ENCODE measurements at places on chromosomes 6 and 20.

DNA sequence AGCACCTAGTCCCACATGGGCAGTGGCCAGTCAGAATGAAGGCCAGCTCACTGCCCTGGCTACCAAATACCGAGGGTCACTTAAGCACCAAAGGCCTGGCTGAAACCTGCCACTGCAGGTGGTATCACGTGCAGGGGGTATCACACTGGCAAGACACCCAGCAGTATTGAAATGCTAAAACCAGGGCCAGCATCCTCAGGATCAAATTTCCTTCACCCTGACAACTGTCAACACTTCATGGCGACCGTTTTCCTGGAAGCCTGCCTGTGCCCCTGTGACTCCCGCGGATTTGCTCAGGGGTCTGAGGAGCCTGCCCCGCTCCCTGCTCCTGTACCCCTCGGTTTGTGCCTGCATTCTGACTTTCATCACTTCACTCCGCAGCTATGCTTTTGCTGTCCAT lies 151.1 kb downstream of the TTLL2 start:
- no peak for DNase-seq

DNA sequence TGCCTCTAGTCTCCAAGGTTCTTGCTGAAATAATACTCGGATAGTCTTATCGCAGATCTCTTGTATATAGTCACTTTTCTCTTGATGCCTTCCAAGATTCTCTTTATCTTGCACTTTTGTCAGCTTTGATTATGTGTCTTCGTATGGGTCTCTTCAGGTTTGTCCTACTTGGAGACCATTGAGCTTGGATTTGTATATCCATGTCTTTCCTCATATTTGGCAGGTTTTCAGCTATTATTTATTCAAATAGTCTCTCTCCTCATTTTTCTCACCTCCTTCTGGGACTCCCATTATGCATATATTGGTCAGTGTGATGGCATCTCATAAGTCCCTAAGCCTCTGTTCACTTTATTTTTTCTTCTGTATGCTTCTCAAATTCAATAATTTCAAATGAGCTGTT lies 23.0 kb downstream of the ECI2 start:
- DNase-seq, result no peak

- DNase-seq, result no peak
Observed at GRCh38 chr6:68679399-68679798, 44.3 kb downstream of the ADGRB3 start.

DNA sequence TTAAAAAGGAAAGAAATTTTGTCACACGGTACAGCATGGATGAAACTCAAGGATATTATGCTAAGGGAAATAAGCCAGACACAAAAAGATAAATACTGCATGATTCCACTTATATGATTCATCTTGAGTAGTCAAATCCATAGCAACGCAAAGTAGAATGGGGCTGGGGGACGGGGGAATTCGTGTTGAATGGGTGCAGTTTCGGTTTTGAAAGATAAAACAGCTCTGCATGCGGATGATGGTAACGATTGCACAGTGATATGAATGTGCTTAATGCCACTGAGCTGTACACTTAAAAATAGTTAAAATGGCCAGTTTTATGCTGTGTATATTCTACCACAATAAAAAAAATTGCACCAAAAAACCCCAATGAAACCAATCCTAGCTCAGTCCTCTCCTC lies 52.9 kb upstream of the SIRPA start:
- DNase-seq, result no peak

- no peak for DNase-seq
Observed at GRCh38 chr6:90715093-90715655, 128.3 kb upstream of the MAP3K7 start.

DNA sequence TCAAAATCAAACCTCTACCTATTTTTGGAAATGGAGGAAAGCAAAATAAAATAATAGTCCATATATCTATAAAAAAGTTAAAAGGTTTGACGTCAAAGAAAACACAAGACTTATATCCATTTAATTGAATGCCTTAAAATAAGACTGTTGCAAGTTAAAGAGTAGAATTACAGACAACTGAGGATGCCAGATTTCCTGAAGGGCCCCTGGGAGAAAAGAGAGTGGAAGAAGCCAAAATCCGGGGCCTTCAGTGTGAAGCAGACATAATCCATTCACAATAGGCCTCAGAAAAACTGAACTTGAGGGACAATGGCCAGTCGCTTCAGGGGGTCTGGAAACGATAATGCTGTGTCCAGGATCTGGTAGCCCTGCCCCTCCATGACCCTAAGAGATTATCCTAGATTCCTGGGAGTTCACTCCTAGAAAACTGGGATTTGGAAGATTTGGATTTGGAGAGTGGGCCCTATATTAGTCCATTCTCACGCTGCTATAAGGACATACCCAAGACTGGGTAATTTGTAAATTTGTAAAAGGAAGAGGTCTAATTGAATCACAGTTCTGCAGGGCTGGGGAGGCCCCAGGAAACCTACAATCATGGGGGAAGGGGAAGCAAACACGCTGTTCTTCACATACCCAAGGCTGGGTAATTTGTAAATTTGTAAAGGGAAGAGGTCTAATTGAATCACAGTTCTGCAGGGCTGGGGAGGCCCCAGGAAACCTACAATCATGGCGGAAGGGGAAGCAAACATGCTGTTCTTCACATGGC lies 94.0 kb upstream of the SLC2A12 start:
- DNase-seq, result no peak

GRCh38 chr20:48298851-48299484 lies 513.7 kb upstream of the SULF2 start:
- DNase-seq, result peak; percentile 32

DNA sequence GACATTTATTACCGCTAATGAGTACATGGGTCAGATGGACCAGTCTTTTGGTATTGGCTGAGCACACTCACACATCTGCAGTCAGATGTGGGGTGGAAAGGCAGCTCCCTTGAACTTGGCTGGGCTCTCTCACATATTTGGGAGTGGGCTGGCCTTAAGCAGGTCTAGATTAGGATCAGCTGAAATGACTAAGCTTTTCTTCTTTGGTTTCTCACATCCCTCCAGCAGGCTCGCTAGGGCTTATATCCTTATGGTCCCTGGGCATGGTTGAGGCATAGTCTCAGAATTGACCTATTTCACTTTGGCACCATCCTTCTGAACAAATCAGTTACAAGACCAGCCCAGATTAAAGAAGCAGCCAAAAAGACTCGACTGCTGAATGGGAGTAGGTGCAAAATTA lies 14.4 kb upstream of the PLCB1 start:
- no peak for DNase-seq

- DNase-seq, result no peak
Observed at GRCh38 chr20:60036746-60037499, 78.7 kb downstream of the CDH26 start.

DNA sequence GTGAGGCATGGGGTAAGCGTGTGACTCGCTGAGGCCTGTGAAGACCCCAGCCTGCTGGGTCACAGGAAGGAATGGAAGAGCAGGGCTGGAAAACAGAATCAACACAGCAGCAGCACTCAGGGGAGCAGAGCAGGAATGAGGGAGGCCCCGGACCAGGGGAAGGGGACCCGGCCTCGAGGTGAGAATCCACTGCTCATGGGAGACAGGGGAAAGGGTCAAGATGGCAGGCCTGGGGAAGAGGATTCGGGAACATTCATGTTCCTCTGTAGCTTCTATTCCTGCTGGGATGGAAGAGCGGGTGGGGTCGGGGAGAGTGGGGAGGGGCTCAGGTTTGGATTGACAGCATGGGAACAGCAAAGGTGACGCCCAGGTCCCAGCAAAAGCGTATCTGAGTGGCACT lies 59.4 kb downstream of the NPEPL1 start:
- no peak for DNase-seq

GRCh38 chr6:21098134-21098533 lies 495.4 kb upstream of the SOX4 start:
- no peak for DNase-seq

- no peak for DNase-seq
Observed at GRCh38 chr6:168499045-168499650, 58.2 kb downstream of the SMOC2 start.

DNA sequence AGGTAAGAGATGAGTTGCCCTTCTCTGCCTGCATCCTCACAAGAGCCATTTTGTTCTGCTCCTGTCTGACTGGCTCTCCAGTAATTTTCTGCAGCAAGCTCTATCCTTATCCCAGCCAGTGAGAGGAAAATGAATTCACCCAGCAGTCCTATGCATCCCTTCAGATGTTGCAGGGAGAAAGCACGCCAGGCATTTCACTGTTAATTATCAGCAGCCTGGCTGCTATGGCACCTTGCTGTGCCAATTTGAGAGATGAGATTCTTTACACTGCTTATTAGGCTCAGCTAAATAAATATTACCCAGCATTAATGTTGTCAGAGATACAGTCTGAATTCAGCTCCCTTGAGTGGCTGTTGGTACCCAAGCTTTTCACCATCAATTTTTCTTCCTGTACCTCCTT lies 61.1 kb upstream of the SNAP25 start:
- no peak for DNase-seq

DNA sequence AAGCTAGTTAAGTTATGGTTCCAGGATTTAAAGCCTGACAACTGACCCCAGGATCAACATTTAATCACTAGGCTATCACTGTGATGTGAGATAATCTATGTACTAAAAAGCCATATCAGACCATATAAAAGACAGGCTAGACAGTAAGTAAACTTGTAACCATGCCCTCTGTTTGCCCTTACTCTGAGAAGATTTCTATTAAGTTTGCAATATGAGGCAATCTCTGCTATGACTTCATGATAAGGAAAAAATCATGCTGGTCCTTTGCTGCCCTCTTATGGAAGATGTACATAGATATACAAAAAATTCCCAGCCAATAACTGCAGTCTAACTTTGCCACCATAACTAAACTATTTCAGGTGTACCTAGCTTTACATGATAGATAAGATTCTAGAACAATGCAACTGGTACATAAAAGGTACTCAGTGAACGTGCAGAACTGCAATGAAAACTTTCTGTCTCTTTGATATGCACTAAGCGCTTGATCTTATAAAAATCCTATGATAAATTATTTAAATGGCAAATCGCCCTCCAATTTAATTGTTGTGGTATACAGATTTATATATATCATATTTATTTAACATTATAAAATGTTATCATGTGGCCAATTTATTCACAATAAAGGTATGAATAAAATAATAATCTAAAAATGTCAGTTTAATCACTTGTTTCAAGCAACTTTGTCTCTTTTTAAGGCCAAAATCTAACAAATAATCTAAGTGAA lies 70.5 kb downstream of the FAM217A start:
- DNase-seq, result no peak

- DNase-seq, result no peak
Observed at GRCh38 chr6:74991573-74992332, 214.1 kb downstream of the COL12A1 start.

DNA sequence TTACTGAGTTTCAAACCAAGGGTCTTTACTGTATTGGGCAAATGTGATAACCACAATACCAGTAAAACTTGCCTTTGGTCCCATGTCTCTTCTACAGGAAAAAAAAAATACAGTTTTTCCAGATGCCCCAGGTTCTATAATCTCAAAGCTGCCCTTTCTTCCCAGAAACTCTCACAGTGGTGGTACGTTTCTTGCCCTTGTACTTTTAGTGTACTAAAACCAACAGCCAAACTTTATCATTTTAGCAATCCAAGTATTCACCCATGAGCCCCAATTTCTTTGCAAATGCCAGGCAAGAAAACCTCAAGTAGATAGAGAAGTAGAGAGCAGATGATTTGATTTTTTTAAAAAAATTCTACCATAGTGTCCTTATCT lies 157.8 kb downstream of the OR2B2 start:
- no peak for DNase-seq

DNA sequence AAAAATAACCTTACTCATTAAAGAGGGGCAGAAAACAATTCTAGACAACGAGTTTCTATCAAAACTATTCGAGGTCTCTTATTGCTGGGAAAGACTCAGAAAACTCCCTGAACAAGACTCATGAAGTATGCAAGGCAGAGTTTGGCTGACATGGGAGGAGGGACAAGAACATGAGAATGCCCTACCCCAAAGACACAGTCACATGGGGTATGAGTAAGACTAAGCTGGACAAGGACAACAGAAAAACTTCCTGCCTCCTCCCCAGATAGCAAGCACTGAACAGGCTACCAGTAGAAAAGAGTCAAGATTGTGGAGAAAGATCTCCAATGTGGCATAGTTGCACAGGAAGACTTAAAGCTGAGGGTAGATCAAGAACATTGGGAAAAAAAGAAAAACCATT lies 39.7 kb upstream of the PHIP start:
- DNase-seq, result no peak

DNA sequence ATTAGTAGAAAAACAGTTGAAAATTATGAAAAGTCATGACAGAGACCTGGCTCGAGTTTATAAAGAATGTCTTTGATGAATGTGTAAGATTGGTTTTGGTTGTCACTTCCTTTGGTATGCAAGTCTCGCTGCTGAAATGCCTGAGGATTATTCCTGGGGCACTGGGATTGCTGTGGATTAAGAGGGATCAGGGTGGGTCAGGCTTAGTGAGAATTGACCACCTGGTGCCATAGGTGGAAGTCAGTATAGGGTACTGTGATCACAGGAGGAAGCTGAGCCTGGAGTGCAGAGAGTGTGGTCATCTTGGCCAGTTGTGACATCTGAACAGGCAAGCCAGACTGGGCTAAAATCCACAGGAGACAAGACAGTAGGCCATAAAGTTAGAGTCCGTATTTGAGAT lies 34.9 kb downstream of the CEP43 start:
- no peak for DNase-seq

DNA sequence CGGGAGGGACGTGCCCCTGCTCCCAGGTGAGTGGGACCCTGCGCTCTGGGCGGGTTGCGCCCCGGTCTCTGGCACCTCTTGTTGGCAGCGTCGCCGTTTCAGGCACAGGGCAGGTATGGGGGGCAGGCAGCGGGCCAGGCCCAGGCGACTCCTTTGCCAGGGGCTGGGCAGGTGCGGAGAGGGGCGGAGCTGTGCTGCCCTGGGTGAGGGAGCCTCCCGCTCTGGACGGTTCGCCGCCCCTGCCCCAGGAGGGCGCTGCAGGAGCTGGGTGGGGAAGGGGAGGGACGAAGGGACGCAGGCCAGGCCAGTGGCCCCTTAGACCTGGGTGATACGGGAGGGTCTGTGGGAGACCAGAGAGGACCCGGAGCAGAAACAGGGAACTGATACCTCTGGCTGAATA lies 663.9 kb upstream of the DEFB115 start:
- no peak for DNase-seq

DNA sequence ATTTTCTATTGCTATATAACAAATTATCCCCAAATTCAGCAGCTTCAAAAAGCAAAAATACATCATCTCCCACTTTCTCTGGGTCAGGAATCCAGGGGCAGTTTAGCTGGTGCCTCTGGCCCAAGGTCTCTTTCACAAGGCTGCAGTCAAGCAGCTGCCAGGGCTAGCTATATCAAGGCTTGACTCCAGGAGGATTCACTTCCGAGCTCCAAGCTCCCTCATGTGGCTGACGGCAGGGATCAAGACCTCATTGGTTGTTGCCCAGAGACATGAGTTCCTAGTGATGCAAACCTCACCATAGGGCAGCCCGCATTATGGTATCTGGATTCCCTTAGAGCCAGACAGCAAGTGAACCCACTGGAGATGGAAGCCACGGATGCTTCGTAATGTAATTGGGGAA lies 1.3 kb upstream of the VNN1 start:
- DNase-seq, result peak; percentile 28

DNA sequence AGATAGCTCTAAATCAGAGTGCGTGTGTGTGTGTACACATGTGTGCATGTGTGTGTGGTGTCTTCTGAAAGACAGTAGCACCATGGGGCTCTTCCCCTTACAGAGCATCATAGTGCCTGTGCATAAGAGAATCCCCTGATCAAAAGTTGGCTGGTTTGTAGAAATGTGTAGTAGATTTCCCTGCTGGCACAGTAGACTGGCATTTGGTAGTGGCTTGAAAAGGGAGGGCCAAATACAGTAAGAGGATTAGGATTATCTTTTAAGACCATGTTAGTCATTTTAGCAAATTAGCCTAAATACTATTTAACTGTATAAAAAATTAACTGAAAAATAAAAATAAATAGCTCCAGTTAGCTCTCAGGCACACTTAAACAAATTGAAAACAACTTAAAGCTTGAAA lies 112.6 kb downstream of the B3GAT2 start:
- DNase-seq, result no peak

Measured in heart left ventricle (tissue), 16 donors.